ENCODE measurements at places on chromosomes 2 and 18.
A peak's percentile ranks its signal among the peaks of the same experiment; 100 is the strongest.

GRCh38 chr2:2389215-2389614, 58.1 kb upstream of the MYT1L start:
- no peak for DNase-seq

DNA sequence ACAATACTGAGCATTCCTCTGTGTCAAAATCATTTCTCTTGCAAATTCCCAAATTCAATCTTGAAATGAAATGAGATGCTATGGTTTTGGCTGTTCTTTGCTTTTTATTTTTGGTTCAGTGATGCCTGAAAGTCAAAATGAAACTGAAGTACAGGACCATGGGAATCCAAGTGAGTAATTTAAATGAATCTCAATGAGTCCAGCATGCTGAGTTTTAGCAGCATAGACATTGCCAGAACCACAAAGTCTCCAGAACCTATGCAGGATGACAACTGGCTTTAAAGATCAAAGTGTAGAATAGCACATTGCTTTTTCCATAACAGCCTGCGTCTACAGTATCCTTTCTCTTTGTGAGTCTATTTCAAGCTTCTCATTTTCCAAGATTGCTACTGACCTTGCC, 1050.7 kb upstream of the PIK3C3 start:
- peak; percentile 54 for DNase-seq

GRCh38 chr2:133837441-133838094, 269.3 kb upstream of the NCKAP5 start:
- peak; percentile 53 for DNase-seq

DNA sequence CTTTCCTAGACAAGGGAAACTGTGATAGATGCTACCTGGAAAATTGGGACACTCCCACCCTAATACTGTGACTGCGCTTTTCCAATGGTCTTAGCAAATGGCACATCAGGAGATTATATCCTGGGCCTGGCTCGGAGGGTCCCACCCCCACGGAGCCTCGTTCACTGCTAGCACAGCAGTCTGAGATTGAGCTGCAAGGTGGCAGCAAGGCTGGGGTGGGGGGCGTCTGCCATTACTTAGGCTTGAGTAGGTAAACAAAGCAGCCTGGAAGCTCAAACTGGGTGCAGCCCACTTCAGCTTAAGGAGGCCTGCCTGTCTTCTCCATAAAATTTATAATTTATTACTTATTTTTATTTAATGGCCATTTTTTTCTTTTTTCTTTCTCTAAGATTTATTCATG, 802.1 kb upstream of the SLC39A10 start:
- DNase-seq: no peak

DNA sequence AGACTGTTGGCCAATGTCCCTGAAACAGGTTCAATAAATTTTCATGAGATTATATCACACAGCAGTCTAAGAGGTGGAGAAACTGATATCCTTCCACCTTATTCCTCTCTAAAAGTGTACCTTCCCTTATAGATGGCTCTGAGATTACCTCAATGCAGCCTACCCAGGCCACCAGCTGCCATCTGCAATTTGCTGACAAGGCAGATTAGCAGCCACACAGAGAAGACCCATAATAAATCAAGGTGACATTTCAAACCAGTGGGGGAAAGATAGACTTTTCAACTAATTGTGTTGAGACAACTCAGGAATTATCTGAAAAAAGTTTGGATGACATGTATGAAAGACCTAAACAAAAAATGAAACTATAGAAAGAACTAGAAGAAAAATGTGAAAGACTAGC, 43.2 kb downstream of the ZBTB7C start:
- DNase-seq: no peak

DNA sequence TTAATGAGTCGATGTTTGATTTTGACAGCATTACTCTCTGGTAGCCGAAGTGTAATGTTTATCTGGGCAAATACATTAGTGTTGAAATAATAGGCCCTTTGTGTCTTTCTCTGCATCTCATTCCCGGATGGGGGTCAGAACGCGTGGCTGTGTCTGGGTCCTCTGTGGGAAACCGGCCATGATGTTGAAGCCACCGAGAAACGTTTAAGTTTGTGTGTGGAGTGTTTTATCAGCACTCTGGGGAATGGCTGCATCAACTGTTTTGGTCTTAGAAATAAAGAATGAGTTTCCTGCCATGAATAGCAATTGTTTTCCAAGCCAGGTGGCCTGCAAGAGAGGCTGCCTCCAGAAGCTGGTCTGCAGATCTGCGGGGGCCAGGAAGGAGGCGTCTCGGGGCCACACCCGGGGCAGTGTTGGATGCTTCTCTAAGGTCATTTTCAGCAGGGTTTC, 69.7 kb downstream of the RNF144A start:
- no peak for DNase-seq

- no peak for DNase-seq
Measured at GRCh38 chr2:75155115-75155514, 44.2 kb downstream of the TACR1 start.

GRCh38 chr18:56309104-56309503, 329.3 kb downstream of the TXNL1 start:
- DNase-seq: no peak

DNA sequence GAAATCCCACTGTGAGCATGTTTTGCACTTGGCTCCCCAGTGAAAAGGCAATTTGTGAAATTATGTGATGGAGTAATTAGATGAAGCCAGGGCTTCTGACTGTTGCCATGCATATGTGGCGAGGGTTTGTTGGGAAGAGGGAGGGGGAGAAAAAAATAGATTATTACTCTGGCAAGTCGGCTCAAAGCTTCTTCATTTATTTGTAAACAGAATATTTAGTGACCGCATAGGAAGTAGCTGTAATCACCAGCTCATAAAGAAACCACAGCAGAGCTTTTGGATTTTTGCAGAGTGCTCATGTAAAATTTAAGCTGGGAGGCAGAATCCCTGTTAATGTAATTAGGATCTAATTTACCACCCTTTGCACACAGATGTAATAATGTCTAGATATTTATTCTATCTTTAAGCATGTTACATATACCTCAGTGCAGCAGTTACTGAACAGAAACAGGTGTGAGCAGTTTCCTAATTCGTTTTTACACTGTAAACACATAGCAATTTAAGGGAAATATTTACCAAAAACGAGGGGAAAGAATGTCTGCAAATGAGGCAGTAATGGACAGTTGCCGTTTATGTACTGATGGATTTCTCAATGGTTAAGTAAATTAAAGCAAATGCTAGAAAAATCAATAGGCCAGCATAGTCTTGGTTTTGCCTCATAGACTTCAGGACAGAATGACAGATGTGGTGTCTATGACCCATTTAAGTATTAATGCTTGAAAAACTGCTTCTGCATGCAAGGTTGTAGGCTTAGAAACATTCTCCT, 87.9 kb downstream of the MEIS1 start:
- DNase-seq: no peak

- peak; percentile 35 for DNase-seq
Measured at GRCh38 chr2:209977386-209978239, 24.8 kb upstream of the RPE start.

GRCh38 chr2:203722411-203722810, 16.0 kb downstream of the CD28 start:
- peak; percentile 55 for DNase-seq

GRCh38 chr2:167510071-167510759, 621.9 kb downstream of the XIRP2 start:
- no peak for DNase-seq

DNA sequence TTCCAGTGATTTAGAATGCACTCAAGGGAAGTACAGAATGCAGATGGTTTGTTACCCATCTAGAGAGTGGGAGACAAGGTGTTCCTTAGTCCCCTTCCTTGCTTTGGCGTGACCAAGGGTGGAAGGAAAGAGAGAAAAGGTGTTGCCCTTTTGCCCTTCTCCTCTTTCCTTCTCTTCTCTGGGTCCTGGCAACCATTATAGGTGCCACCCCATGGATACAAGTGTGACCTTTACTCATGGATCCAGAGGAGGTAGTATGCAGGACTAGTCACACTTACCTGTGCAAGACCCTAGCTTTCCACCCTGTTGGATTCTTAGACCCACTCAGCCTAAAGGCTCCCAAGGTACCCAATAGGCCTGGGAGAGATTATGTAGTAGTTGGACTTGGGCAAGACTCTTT, 11.6 kb upstream of the RBFA start:
- DNase-seq: peak; percentile 17

DNA sequence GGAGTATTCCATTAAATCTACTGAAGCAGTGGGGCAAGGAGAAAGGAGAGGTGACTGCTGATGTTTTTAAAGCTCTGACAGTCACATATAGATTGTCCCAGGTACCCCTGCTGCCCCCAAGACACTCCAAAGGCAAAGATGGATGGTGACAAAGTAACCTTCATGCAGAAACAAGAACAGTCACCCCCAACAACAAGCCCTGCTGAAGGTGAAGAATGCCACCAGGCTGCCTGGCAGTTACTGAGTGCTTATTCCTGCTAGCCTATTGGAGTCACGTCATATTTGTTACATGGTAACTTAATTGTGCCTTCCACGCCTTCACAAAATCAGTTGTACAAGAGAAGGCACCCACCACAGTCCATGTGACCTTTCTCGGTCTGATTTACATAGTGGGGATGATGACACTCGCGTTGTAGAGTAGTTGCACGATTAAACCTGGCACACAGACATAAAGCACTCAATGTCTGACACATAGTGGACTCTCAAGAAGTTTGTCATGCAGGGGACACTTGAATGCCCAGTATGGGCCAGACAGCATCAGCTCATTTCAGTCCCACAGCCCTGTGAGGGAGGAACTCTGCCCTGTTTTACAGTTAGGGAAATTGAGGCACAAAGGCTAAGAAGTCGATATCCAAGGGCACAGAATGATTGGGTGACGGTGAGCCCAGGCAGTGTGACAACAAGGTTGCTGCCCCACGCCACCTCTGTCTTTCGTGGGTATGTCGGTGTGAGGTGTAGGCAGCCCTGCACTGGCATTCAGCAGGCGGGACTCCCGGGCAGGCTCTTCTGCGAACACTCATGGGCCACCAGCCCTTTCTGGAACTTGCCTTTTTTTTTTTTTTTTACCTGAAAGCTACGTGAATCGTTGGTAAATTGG, 62.7 kb downstream of the ZCCHC2 start:
- no peak for DNase-seq

GRCh38 chr2:170512266-170512665, 202.9 kb upstream of the SP5 start:
- no peak for DNase-seq

GRCh38 chr2:190497428-190497827, 37.1 kb downstream of the NEMP2 start:
- peak; percentile 36 for DNase-seq

DNA sequence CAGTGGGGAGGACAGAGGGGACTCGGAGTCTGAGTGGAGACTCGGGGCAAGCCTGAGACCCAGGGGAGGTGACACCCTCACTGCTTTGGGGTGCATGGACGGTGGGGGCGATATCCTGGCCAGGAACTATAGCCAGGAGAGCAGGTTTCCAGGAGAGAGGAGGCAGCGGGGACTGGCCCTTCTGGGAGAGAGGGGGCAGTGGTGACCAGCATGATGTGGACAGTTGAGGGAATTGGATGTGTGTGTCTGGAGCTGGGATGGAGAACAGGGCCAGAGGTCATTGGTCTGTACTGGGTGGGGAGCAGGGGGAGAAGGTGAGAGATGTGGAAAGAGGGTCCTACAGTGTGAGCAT, 63.6 kb downstream of the ACKR3 start:
- DNase-seq: no peak

- peak; percentile 81 for DNase-seq
Measured at GRCh38 chr2:7014174-7014640, 97.0 kb downstream of the RNF144A start.

- DNase-seq: peak; percentile 51
Measured at GRCh38 chr18:49520661-49521145, 33.7 kb upstream of the C18orf32 start.

GRCh38 chr18:13511961-13512577, 214.3 kb downstream of the FAM210A start:
- no peak for DNase-seq

DNA sequence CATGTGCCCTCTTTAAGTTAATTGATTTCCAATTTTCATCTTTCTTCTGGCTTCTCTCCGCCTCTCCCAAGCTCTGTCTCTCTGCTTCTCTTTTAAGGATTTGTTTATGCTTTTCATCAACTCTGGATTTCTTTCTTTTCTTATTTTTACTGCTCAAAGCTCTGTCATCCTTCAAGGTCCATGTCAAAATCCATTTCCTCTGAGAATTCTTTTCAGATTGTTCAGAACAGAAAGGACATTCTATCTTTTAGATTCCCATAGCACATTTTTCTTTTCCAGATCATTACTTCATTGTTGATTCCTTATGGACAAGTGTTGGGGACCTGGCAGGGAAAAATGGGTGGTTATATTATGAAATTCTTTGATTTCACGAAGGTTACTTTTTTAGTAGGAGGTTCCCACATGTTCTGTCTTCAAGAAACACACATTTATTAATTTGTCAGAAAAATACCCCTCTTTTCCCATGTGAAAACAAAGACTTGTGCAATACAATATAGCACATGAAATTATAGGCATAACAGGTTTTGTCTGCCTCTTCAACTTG, 12.3 kb downstream of the PMAIP1 start:
- no peak for DNase-seq

DNA sequence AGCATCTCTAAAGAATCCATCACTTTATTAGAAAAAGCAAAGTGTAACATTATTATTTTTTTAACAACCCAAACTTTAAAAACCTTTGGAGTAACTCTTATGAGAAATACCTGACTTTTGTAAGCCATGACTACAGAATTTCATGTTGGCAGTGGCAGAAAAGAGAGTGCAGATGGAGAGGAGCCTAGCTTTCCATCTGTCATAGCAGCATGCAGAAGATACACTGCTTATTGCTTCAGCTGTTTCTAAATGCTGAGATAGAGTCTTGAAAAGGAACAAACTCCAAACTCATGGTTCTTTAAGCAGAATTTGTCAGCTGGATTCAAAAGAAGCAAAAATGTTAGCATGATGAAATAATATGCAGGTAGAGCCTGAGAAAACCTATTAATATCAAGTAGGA, 1130.3 kb downstream of the DPP10 start:
- DNase-seq: no peak

- no peak for DNase-seq
Measured at GRCh38 chr2:177075254-177075653, 137.3 kb upstream of the HNRNPA3 start.

DNA sequence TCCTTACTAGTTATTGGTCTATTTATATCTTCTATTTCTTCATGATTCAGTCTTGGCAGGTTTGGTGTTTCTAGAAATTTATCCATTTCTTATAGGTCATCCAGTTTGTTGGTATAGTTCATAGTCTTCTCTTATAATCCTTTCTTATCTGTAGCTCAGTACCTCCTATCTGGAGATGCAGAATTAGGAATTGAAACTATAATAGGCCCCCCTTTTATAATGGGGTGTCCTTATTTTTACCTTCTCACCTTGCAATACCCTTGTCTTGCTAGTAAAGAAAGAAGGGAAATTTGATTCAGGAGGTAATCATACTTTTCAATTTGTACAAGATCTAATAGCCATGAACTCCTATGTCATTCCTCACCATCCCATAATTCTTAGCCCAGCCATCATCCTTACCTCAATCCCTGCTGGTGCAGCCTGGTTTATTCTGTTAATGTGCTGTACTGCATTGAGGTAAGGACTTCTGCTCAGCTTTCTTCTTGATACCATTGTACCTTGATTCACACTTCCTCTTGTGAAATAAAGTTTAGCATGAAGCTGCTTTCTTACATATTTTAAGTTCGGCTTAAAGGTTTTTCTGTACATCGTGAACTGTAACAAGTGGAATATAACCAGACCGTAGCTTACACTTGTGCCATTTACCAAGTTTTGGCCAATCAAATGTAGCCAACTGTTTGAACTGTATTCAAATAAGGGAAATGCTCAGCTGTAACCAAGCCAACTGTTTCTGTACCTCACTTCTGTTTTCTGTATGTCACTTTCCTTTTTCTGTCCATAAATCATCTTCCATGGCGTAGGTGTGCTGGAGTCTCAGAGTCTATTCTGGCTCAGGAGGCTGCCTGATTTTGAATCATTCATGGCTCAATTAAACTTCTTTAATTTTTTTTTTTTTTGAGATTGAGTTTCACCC, 40.1 kb upstream of the PTH2R start:
- DNase-seq: no peak

GRCh38 chr2:24543252-24543651, 52.2 kb downstream of the NCOA1 start:
- no peak for DNase-seq
